Sigmoid colon (tissue), 7 donors: ENCODE measurements at places on chromosomes 1 and 21. TPM values are rescaled to one million over a fixed set of nuclear protein-coding genes. Genes with fewer than 3 reads are reported as not detected.

DNA sequence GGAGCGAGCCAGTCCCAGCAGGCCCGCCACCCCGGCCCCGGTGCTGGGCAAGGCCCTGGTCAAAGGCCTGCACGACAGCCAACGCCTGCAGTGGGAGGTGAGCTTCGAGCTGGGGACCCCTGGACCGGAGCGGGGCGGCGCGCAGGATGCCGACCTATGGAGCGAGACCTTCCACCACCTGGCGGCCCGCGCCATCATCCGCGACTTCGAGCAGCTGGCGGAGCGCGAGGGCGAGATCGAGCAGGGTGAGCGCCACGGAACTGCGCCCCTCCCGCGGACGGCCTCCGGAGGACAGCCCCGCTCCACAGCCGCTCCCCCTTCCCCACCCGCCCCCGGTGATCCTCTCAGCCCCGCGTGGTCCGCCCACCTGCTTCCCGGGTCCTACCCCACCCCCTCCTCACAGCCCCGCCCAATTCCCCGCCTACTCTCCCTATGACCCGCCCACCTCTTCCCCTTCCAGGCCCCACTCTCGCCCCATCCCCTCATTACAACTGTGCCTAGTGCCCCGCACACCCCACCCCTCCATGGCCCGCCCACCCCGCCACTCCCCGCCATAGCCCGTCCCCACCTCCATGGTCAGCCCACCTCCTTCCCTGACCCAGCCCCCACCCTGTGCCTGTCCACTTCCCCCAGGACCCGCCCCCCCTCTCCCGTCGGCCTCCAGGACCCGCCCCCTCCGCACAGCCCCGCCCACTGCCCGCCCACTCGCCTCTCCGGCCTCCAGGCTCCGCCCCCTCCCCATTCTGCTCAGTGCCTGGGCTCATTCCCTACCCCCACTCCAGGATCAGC is 52.7 kb downstream of the VWA5B1 start:
- no peak for DNase-seq

GRCh38 chr1:45550401-45551351 is at the start of gene AKR1A1:
Gene AKR1A1 (plus strand): TSS chr1:45550826. CDS start chr1:45561795, 10,969 bp downstream.
- DNase-seq, result peak; percentile 91

DNA sequence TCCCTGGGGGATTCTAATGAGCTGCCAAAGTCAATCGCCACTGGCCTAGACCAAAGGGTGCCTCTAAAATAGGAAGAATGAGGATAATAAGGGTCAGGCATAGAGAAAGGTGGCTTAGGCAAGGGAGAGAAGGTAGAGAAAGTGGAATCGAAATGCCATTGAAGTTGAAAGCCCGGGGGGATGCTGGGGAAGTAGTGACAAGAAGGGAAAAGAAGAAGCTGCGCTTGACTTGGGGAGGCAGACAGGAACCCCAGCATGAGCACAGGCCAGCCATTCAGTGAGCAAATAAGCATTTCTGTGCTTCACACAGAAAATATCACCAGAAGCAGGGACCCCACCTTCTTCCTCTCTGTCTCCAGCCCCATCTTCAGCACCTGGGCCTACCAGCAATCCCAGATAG is 1.5 kb downstream of the CD2 start:
- no peak for DNase-seq

GRCh38 chr1:23102289-23102688 is 66.4 kb downstream of the LUZP1 start:
- no peak for DNase-seq

GRCh38 chr21:21690068-21690665 is 692.0 kb downstream of the NCAM2 start:
- DNase-seq, result no peak

DNA sequence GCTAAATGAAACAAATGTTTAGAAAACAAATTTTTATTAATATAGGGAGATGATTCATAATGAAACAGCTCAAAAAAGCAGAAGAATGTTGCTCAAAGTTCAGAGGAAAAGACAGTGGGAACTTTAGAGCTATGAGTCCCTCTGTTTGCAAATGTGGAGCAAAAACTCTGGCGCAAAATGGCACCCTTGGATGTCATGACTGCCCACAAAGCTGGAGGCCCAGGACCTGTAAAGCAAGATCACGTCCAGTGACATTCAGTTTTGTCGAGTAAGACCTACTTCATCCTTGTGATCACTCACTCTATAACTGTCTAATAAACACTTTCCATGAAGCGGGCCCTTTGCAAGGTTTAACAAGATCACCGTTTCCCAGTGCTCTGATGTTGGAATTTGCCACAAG is 9.1 kb upstream of the EXO1 start:
- DNase-seq, result no peak

GRCh38 chr1:41521766-41522165 is 37.3 kb upstream of the EDN2 start:
- DNase-seq, result no peak

- DNase-seq, result no peak
Measured at GRCh38 chr1:232101231-232101630, 474.6 kb downstream of the DISC1 start.

Gene USH2A
- total RNA-seq, result not detected
